ENCODE measurements at places on chromosomes 5 and 9.

- DNase-seq = no peak
Measured at GRCh38 chr5:31983851-31984250, 190.3 kb downstream of the GOLPH3 start.

DNA sequence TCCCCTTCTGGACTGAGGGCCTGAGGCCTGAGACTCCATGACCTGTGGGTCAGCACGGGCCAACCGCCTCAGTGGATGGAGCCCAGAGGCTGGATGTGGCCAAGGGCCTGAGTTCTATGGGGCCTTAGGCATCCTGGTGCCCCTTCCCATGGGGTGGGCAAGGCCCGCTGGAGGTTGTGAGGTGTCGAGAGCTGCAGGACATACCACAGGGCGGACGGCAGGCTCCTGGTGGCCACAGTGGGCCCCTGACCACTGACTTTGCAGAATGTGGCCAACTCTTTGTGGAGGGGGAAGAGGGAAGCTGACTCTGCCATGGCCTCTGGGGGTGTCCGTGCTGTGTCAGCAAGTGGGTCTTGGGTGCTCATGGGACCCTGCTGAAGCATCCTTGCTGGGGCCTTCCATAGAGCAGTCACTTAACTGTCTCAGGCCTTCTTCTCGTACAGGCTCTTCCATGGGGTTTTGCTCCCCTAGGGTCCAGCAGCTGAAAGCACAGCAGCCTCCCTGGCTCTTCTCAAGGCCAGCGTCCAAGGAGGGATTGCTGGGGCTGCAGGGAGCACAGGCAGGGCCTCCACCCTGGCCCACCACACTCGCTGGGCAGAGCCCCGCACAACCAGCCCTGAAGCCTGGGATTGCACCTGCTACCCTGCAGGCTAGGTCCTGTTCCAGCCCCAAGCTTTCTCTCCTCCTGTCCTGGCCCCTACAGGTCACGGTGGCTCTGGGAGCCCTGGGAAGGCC is 21.6 kb upstream of the SLC9A3 start:
- DNase-seq = no peak

DNA sequence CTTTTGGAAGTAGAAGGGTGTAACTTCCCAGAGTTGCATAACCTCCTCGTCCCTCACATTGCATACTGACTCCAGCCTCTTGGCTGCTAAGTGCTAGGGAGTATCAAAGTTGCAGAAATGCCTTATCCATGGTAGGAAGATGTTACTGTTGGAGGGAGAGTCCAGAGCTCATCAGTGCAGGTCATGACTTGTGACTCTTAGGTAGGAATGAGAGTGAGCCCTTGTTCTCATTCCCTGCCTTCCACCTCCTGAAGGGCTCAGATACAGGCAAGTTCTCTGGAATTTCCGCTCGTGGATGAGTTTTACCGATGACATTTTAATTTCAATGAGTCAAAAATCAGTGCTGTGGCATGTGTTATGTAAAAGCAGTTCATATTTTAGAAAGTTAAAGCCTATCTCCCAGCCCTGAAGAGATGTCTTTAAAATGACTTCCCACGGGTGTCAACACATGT is 17.0 kb downstream of the IRX1 start:
- DNase-seq = no peak

GRCh38 chr9:77011973-77012821 is 7.3 kb upstream of the FOXB2 start:
- DNase-seq = peak; percentile 75

GRCh38 chr5:80960531-80961375 is 590 bp downstream of the RASGRF2 start:
- peak; percentile 51 for DNase-seq

- DNase-seq = no peak
Measured at GRCh38 chr9:100440071-100440470, 13.1 kb downstream of the MSANTD3 start.

DNA sequence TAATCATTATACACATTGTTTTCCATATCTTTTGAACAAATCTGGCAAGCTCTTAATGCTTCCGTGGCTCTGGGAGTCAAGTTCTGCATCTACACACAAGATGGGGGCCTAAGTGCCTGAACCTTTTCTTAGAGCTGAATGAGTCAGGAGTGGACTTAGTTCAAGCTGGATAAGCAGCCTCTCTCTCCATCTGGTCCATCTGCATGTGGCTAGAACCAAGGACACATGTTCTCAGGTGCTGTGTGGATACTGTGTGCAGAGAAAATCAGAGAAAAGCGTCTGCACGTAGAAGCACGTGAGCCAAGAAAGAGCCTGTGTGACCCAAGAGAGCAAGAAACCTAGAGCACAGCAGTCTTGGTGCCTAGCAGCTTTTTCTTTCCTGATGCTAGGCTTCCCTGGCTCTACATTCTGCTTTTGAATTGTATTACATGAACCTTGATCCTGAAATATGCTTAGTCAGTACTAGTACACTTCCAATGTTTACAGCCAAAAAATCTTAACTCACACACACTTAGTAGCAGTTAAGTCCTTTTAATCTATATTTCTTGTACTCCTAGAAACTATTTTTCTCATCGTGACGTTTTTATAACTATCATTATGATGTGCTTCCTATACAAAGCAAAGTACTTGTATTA is 1798.9 kb downstream of the MAT2B start:
- DNase-seq = peak; percentile 30

Data from WERI-Rb-1 (cell line).